ENCODE measurements at places on chromosomes 5 and 9.

DNA sequence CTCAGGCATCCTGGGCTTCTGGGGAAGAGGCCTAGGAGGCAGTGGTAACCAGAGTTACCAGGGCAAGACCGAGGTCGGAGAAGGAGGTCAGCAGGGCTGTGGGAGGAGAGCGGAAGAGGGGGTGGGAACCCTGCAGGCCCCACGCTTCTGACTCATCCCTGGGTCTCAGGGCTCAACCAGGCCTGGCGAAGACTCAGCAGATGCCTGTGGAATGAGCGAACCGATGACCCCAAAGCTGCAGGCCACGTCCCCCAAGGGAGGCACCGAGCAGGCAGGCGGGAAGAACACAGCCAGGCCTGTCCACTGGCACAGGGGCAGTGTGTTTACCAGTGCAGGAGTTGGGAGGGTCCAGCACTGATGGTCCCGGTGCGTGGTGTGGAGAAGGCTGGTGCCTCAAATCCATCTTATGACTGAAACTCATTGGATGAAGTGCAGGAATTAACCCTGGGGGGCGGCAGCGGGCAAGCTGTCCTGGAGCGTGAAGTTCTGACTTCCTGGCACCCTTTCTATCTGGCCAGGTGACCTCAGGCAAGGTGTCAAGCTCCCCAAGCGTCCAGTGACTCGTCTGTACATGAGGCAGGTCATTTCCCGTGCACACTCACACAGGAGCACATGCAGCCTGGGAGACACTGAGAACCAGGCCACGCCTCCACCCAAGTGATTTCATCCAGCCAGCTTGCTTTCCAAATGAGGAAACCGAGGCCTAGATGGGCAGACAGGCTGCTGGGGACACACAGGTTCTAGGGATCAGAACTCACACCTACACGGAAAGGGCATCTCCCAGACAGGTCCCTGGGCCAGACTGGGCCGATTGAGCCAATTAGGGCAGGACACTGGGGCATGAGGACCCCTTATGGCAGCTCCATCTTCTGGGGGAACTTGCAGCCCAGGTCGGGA, 69.1 kb downstream of the ADAMTS2 start:
- DNase-seq, result no peak

GRCh38 chr5:98128846-98129245, 644.6 kb upstream of the RGMB start:
- DNase-seq, result no peak

GRCh38 chr5:74257060-74257527, 383.4 kb downstream of the ENC1 start:
- no peak for DNase-seq

DNA sequence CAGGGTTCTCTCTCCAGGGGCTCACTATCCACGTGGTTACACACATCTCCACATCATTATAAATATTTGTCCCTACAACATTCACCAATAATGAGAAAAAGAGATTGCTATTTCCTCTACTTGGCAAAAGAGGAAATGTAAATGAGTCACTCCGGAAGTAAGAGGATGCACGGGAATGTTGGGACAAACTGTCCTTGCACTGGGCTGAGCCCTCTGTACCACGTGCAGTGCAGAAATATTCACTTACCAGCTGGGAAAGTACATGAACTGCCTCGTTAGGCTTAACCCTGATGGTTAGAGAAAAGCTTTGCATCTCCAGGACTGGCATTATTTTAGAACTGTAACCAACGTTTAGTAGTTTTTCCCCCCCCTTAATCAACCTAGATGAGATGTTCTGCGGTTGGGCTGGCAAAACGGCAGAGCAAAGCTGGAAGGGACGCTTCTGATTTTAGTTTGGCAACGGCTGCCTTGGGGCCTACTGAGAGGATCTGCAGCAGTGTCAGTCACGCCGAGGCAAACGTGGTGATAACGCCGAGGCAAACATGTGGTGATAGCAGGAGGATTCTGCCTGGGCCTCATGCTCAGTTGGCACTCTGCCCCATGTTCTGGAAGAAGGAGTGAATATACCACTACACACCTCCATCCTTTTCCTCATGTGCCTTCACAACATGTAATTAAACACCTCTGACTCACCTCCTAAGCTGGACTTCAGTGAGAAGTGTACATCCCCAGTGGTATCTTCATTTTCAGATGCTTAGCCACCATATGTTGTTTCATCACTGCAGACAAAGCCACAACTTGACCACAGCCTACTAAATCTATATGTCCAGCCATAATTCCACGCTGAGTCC, 661.4 kb upstream of the KLF4 start:
- no peak for DNase-seq

- DNase-seq, result no peak
Measured at GRCh38 chr5:168110870-168111832, 180.3 kb upstream of the WWC1 start.

GRCh38 chr9:113462781-113463286, 693 bp upstream of the RGS3 start:
- no peak for DNase-seq

- no peak for DNase-seq
Measured at GRCh38 chr9:133714606-133715294, 23.4 kb downstream of the SARDH start.

DNA sequence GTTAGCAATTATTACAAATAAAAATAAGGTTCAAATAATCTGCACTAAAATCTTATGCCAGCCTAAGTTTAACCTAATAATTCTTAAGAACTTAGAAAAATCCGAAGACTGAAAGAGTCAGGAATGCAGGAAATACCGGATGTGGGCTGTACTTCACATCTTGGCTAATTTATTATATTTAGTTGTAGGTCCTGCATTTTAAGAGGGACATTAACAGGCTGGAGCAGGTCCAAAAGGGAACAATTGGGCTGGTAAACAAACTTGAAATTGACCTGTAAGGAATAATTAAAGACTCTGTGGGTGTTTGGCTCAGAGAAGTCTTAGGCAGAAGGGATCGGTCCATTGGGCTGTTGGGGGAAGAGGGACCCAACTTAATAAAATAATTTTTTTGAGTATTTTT, 18.4 kb downstream of the GLRA1 start:
- no peak for DNase-seq

DNA sequence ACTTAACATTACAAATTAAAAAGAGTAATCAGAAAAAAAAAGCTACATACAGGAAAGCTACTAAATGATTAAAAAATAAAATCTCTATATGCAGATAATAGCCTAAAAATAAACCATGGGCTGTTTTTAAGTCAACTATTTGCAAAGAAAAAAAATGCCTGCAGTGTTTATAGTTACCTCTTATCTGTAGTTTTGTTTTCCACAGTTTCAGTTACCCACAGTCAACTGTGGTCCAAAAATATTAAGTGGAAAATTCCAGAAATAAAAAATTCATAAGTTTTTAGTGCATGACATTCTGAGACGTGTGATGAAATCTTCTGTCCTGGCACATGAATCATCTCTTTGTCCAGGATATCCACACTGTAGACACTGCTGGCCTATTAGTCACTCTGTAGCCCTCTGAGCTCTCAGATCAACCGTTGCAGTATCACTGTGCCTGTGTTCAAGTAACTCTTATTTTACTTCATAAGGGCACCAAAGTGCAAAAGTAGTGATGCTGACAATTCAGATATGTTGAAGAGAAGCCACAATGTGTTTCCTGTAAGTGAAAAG, 59.2 kb downstream of the PRELID2 start:
- no peak for DNase-seq

GRCh38 chr9:447230-448025, 232.8 kb downstream of the DOCK8 start:
- no peak for DNase-seq

- DNase-seq, result no peak
Measured at GRCh38 chr5:5040712-5041111, 99.4 kb upstream of the ADAMTS16 start.

Measured in type B pancreatic cell (in vitro differentiated cells).